ENCODE measurements at places on chromosomes 4 and X. TPM values are rescaled to one million over a fixed set of nuclear protein-coding genes. Genes with fewer than 3 reads are reported as not detected.

PPARGC1A gene
- 1.6 TPM for total RNA-seq

DNA sequence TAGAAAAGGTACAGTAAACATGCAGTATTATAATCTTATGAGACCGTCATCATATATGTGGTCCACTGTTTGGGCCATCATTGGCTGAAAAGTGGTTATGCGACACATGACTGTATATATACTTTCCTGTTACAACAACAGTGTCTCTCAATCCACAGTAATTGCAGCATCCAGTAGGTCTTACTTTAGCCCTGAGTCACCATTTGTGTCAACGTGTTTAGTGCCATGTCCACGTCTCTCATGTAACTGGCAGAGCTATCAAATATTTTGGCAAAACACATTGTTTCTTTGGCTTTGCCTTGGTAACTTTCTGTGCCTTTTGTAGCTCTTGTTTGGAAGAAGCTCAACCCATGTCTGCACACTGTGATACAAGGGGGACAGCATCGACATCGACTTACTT lies 73.8 kb downstream of the CD38 start:
- no peak for DNase-seq

DNA sequence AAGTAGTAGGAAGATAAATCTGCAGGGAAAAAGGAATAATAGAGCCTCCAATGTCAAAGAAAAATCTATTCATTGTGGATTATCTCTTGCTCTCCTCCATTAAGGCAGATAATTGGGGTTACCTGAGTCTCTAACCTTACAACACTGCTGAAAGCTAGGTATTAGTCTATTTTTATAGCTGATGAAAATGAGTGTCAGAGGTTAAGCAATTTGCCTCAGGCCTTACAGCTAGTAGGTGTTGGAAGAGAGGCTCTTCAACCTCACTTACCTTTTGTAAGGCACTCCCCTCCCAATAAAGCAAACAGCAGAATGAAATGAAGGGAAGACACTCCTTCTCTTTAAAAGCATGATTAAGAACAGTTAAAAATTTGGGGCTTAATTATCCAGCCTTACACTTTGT lies 45.4 kb upstream of the GAB1 start:
- DNase-seq: no peak

- no peak for DNase-seq
These were observed 84.4 kb downstream of the JAKMIP1 start for GRCh38 chr4:6115746-6116586.

FDCSP gene
- not detected for total RNA-seq

DNA sequence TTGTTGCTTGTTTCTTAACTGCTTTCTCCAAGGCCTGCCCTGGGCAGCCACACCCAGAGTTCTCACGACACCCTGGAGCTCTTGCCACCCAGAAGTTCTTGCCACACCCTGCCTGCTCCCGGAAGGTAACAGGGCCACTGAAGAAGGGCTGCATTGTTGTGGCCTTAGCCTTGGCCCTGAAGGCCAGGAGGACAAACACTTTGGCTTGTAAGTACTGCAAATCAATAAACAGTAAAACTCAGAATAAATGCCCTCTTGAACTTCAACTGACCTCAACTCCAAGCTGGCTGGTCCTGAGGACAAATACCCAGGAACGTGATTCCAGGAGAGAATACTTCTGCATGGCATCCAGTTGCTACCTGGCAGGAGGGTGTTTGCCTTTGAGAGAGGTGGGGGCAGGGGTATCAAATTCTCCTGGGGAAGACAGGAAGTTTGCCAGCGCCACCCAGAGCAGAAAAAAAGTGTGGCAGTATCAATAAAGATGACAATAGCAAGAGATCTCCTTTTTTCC lies 54.1 kb downstream of the TLR10 start:
- no peak for DNase-seq
